ENCODE measurements at places on chromosomes 3 and 15.

DNA sequence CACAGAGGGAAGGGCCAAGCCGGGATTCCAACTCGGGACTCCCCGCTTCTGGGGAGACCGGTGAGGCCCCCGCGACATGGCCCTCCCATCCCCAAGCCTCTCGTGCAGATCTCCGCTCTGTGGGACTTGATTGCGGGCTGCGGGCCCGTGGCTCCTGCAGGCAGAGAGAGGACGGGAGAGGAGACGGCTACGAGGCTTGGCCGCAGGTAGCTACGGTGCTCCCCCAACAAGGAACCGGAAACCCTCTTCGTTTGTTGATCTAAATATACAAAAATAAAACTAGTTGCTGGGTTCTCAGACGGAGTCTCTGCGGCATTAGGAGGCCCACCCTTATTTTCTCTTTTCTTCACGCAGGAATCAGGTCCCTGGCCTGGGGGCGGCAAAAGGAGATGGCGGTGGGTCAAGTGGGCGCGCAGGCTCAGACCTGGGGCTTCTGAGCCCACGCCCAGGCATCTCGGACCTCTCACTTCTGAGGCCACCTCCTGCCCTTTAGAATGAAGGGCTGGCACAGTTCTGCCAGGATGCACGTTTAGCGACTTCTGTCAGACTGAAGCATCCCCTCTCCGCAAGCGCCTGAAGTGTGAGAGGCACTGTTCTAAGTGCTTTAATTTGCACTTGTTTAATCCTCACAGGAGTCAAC lies 10.9 kb downstream of the GNB5 start:
- DNase-seq, result no peak

- DNase-seq, result no peak
Observed at GRCh38 chr3:45555666-45556065, 38.9 kb upstream of the LIMD1 start.

- DNase-seq, result peak; percentile 54
Observed at GRCh38 chr3:124701687-124702086, 28.6 kb upstream of the UMPS start.

DNA sequence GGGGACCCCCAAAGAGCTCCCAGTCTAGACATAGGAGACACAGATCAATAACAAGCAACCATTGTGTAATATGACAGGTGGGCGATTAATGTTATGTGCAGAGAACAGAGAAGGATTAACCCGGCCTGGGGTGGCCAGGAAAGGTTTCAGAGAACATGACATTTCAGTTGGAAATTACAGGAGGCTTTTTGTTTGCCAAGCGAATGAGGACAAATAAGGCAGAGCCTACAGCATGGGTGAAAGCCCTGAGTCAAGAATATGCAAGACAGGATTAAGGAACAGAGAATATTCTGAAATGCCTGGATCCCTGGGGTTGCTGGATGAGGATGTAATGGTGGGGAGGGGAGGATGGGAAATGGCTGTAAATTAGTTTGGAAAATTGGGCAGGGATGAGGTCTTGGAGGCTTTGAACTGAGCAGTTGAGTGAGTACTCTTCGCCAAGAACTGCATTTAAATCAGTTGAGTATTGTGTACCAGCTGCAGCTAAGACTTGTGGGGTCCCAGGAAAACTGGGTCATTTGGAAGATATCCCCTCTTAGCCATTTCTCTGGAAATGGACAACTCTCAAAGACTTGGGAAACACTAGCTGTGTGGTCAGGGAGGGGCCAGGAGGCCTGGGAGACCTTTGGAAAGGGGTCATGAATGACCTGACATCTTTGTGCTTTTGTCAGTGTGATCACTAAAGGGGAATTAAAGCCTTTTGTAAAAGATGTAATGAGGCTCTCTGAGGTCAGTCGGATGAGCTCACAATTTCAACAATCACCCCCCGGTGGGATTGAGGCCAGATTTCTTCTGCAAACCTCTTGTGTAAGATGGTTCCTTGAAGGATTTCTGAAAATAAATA lies 198.6 kb upstream of the NR2E3 start:
- DNase-seq, result no peak

DNA sequence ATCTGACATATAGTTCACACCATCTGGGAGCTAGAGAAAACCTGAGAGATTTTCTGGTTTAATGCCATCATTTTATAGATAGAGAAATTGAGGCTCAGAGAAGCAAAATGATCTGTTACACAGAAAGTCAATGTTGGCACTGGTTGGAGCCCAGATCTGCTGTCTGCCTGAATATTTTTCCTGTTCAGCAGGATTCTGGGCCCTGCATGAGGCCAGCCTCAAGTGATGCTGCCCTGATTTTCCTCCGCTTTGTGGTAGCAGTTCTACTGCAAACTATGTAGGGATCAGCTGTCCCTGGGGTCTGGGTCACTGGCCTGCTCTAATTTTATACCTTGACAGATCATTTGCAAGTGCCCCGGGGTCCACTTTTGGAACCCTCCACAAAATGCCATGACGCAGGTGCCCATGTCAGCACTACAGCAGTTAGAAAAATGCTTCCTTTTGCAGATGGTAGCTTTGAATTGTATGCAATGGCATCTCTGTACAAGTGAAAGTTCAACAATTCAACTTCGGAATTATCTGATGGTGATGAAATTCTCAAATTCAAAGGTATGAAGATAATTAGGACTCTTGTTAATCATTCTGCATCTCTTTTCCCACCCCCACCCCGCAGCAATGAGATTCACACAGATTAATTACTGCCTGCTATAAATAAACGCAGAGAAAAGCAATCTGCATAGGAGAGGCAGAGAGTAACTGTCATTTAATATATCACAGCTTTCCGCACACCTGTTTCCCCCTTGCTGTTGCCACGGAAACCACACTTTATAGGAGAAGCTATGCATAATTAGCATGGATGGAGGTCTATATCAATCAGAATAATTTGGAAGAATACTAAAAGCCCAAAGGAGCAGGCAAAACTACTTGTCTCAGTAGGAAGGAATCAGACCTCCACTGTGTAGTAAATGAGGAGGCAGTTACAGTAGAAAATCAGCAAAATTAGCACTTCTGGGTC lies 222.6 kb downstream of the PDCD6IP start:
- no peak for DNase-seq

GRCh38 chr3:11246663-11246970 lies 25.6 kb upstream of the ATG7 start:
- DNase-seq, result no peak

GRCh38 chr15:92503889-92504288 lies 110.2 kb downstream of the ST8SIA2 start:
- DNase-seq, result no peak

GRCh38 chr3:107837895-107838612 lies 252.8 kb downstream of the CD47 start:
- no peak for DNase-seq

DNA sequence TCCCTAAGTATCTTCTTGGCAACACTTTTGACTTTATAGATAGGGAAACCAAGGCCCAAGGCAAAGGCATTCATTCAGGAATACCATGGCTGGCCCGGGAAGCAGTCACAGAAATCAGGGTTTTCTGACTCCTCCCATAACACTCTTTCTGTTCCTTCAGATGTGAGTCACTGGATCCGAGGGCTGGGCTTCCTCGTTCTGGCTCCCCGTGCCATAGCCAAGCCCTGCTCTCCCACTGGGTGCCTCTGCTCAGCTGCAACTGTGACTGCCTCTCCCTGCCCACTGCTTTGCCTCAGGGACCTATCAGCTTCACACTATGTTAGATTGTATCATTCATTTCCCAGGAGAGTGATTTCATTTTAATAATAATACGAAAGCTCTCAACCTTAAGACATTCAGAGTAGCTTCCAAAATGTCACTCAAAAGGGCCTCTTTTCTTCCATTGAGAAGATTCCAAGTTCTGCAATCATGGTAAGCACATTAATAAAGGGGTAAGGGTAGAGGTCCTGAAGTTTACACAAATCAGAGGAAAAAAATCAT lies 50.2 kb downstream of the GABRB3 start:
- no peak for DNase-seq

GRCh38 chr15:74937272-74937589 lies 642 bp downstream of the COX5A start:
- no peak for DNase-seq
